ENCODE measurements at places on chromosomes 13 and 19.

GRCh38 chr13:76816394-76816793, 69.8 kb downstream of the KCTD12 start:
- DNase-seq: no peak

DNA sequence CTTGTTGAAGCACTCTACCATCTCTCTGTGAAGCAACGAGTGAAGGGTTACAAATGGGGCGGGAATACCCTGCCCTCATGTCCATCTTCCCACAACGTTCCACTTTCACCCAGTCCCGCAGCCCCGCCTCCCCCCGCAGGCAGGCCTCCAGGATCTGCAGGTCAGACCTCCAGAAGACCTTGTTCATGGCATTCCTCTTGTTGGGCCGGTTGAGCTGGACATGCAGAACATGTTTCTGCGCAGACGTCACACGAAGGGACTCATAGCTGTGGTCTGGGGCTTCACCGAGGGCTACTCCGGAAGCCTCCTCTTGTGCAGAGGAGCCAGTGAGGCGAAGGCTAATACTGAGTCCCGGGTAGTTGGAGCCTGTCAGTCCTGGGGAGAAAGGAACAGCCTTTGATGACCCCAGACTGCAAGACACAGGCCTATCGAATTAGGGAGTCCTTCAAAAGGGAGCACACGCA, 420 bp downstream of the ECH1 start:
- no peak for DNase-seq

DNA sequence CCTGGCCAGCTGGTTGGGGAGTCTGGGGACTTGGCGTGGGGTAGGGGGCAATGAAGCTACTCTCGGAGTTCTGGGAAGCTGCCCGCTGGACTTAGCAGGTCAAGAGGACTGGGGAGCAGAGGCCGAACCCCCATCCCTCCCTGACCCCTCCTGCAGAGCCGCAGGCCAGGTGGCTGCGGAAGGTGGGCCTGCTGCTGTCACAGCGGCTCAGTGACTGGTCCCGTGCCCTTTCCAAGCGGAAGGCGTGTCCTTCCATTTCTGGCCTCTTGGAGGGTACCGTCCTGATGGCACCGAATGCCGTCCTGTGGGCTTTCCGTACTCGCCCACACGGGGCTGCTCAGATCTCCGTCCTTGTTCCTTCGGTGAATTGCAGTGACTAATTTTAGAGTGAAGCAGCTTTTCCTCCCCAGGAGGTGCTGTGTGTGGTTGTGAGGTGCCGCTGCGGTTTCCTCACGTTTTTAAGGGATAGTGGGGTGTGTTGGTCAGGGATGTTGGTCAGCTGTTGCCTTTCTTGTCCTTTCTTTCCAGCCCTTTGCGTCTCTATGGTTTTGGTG, 20.8 kb downstream of the DOT1L start:
- DNase-seq: no peak

- no peak for DNase-seq
These were observed 90.0 kb downstream of the SLC7A1 start for GRCh38 chr13:29505511-29505910.

DNA sequence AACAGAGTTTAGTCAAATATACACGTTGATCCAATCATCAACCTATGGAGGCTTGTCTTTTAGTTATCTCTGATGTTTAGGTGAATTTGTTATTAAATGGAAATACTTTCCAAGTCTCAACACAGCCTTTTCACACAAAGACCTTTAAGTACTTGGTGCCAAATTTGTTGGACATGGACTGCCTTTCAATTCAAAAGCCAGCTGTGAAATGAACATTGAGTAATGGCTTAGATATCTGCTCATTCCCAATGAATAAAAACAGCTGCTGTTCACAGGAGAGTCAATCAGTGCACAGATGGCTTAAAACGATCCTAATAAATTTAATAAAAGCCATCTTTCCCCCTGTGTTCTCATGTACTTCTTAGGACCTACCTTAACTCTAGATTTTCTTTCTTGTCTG, 19.9 kb upstream of the DHRS12 start:
- DNase-seq: no peak

- DNase-seq: peak; percentile 43
These were observed 32.4 kb downstream of the ZSWIM4 start for GRCh38 chr19:13827656-13828055.

GRCh38 chr13:32378012-32378411, 49.9 kb downstream of the N4BP2L1 start:
- no peak for DNase-seq
